Stimulated activated CD4-positive, alpha-beta T cell treated with anti-CD3 and anti-CD28 coated beads, Interleukin-4, amount 100 ng/mL, for 1 hour (primary cell): ENCODE measurements at places on chromosomes 7 and 10.

DNA sequence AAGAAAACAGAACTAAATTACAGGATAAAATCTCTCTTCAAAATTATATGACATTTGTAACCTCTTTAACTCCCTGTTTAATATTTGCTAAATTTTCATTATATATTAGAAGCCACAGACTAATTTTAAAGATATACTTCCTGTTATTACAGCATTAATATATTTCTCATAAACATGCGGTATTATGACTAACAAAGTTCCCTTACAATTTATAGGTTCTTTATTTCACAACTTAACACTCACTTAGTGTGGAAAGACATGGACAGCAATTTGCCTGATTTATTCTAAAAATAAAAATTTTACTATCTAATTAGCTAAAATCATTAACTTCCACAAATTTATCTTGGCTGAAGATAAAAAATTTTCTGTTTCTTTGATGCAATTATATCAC lies 29.0 kb downstream of the CTNNA3 start:
- no peak for DNase-seq

DNA sequence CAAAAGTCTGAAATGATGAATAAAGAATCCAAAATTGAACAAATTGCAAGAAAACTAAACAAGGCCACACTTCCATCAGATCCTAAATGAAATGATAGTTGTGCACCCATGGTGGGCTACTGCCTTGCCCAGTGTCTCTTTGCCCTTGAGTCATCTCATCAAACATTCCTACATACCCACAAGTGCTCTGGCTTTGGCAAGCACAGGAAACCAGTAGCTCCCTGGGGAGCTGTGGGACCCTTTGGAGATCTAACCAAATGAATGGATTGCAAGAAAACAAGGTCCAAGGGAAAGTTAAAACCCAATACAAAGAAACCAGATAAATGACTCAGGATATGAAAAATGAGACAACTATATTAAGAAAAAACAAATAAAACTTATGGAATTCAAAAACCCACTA lies 129.8 kb upstream of the TMEM229A start:
- no peak for DNase-seq

- no peak for DNase-seq
Measured at GRCh38 chr10:124605001-124605370, 139.2 kb downstream of the FAM53B start.

DNA sequence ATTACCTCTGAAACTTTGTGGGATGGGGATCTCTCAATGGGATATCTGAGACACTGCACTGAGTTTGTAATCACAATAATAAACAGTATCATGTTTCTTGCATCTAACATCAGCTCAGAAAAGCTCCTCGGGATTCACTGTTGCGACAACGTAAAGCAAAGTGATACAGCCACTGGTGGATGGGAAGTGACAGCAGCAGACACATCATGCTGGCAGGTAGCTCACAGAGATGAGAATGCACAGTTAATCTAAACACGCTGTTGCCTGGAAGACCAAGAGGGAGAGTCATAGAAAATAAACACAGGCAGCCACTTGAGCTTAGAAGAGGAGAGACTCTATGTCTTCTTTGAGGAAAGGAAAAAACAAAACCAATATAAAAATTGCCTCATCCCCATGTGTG lies 513.8 kb downstream of the MAGI2 start:
- no peak for DNase-seq

GRCh38 chr7:124776153-124776552 lies 10.6 kb upstream of the GPR37 start:
- no peak for DNase-seq

- no peak for DNase-seq
Measured at GRCh38 chr10:13867822-13868221, 281.1 kb downstream of the PRPF18 start.

DNA sequence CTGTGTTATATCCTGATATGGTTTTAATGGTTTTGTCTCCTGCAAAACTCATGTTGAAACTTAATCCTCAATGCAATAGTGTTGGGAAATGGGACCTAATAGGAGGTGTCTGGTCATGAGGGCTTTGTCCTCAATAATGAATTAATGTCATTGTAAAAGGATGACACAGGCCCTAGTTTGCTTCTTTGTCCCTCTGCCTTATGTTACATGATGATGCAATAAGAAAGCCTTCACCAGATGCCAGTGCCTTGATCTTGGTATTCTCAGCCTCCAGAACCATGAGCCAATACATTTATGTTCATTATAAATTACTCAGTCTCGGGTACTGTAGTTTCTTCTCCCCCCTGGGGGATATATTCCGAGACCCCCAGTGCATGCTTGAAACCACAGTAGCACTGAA lies 1247.4 kb upstream of the SORCS1 start:
- DNase-seq: no peak

DNA sequence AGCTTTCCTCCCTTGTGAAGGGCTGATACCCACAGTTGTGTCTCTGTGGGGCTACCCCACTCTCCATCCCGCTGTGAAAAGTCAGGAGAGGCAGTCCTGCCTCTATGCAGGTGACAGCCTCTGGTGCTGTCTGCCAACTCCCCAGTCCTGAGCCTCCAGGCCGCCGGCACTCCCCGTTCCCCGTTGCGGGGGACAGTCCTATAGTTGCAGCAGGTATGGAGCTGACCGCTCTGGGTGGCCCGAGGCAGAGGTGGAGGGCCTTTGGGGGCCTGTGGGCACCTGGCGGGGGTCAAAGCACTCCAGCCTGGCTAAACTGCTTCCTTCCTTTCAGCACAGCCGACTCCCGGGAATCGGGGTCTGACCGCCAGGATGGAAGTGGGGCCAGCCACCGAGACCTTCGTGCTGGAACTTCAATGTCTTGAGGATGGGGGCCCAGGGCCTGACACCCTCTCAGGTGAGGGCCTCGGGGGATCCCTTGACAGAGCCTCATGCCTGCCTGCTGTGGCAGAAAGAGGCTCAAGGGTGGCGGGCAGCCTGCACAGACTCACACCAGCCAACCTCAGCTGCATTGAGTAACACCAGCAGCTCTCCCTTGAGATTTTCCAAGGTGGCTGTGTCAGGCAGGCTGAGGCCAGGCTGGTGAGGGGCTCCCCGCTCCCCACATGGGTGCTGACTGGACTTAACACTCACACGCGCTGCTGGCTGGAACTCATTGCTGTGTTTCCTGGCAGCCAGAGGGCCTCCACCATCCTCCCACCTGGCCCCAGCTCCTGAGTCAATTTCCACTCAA lies 1.6 kb downstream of the ZNF853 start:
- no peak for DNase-seq

GRCh38 chr7:141128931-141129330 lies 55.1 kb downstream of the TMEM178B start:
- DNase-seq: no peak

DNA sequence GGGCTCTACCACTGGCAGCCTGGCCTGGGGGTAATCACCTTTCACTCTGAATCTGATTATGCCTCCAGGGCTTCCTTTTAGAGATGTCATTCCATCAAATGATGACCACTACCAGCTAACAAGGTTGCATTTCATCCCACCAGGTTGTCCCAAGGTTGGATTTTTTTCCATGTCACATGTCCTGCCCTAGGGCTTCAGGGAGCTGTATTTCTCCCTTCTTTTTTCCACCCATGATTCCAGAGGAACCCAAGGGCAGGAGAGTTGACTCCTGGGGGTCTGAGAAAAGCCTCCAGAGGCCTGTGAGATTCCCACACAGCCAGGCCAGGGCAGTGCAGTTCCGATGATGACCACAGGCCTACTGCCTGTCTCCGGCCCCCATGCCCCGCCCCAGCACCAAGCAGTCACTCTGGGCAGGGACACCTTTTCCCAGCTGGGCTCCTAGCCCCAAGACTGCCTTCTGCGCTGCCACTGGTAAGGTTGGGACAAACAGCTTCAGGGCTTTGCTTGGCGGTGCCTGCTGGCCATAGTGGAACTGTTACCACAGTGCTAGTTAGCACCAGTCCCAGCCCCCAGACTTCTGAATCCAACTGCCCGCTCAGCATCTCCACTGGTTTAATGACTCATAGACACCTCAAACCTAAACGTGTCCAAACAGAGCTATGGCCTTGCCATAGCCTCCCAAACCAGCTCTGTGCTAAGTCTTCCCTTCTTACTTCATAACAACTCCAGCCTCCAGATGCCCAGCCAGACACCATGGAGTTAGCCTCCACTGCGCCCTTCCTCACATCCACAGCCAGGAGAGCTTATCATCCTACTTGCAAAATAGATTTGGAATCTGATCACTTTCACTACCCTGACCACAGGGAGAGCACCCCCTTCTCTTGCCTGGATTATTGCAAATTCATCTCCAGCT lies 133.7 kb downstream of the ARHGAP22 start:
- DNase-seq: no peak

DNA sequence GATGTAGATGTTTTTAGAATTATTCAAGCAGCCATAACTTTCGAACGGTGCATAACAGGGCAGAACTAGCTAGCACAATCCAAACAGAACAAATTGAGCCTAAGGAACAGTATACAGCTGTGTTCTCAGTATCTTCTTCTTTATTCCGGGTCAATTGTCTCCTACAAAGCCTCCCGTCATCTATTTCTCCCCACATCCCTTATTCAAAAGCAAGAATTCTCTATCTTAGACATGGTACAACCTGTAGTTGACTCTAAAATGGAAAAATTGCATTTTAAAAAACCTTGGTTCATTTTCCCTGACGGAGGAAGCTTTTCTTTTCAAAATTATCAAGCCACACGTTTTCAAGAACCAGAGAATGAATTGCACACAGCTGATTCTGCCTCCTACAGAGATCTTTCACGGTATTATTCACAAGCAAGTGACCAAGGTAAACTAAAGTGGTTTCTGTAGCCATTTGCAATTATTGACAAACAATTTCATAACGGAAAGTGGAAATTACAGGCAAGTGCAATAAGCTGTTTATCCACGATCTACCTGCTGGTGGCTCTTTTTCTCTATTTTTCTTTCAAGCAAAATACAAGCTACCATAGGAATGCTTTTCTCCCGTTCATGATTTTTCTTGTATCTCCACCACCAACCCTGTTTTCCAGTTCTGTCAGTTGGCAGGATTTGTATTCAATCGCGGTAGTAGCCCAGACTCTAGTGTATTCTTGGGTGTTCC lies 2.3 kb downstream of the GRM8 start:
- DNase-seq: no peak

DNA sequence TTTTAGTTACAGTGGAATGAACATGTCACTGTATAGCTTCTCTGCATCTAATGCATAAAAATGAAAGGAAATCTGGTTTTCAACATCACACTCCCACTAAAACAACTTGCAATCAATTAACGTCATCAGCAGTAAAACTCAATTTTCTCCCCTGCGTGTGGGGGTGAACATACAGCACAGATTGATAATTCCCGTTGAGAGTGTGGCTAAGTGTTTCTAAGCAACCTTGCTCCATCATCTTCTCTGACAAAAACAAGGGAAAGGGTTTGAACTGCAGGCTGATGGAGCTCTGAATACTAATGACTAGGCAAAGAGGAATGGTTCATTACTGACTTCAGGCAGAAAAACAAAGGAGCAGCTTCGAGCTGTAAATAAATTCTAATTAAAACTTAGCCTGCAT lies 238.3 kb downstream of the PARD3 start:
- DNase-seq: no peak
